ENCODE measurements at places on chromosomes 5 and 9.

- DNase-seq = no peak
Measured at GRCh38 chr9:135506327-135507103, 6.0 kb downstream of the MRPS2 start.

DNA sequence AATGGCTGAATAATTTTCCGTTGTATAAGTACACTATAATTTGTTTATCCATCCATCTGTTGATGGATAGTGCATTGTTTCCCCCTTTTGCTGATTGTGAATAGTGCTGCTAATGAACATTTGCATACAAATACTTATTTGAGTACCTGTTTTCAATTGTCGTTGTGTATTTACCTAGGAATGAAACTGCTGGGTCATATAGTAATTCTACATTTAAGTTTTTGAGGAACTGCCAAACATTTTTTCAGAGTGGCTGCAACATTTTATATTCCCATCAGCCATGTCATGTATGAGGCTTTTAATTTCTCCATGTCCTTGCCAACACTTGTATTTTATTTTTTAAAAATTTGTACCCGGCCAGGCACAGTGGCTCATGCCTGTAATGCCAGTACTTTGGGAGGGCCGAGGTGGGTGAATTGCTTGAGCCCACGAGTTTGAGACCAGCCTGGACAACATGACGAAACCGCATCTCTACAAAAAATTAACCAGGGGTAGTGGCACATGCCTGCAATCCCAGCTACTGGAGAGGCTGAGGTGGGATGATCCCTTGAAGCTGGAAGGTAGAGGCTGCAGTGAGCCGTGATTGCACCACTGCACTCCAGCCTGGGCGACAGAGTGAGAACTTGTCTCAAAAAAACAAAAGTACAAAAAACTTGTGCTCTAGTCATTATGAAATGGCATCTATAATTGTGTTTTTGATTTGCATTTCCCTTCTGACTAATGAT is 2.2 kb upstream of the ANXA6 start:
- no peak for DNase-seq

DNA sequence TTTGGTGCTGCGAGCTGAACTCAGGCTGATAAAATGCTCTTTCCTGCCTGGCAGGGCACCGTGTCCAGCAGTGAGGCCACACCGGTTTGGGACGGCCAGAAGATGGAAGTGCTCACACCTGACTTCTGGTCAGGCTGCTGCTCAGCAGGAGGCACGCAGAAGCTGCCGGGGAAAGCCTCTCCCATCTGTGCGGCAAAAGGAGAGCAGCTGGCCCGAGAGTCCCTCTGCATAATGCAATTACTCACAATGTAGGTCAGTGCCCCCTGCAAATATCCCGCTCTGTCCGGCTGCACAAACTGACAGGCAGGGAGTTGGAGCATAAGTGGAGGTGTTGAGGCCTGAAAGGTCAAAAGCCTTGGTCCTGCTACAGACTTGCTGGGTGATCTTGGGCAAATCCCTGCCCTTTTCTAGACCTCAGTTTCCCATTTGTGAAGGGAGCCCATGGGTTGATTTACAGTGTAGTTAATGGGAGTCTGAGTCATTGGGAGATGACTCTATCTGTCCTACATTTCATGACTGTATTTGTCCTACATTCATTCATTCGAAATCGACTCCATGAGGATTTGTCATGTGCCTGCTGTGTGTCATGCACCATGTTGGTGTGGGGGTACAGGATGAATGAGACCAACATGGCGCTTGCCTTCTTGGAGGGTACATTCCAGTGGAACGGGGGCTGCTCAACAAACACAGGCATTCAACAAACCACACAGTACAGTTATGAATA is 61.8 kb upstream of the TBC1D2 start:
- no peak for DNase-seq

GRCh38 chr9:124029617-124030016 is 18.0 kb downstream of the LHX2 start:
- no peak for DNase-seq

GRCh38 chr5:169142264-169142970 is 158.5 kb downstream of the SLIT3 start:
- peak; percentile 90 for DNase-seq

DNA sequence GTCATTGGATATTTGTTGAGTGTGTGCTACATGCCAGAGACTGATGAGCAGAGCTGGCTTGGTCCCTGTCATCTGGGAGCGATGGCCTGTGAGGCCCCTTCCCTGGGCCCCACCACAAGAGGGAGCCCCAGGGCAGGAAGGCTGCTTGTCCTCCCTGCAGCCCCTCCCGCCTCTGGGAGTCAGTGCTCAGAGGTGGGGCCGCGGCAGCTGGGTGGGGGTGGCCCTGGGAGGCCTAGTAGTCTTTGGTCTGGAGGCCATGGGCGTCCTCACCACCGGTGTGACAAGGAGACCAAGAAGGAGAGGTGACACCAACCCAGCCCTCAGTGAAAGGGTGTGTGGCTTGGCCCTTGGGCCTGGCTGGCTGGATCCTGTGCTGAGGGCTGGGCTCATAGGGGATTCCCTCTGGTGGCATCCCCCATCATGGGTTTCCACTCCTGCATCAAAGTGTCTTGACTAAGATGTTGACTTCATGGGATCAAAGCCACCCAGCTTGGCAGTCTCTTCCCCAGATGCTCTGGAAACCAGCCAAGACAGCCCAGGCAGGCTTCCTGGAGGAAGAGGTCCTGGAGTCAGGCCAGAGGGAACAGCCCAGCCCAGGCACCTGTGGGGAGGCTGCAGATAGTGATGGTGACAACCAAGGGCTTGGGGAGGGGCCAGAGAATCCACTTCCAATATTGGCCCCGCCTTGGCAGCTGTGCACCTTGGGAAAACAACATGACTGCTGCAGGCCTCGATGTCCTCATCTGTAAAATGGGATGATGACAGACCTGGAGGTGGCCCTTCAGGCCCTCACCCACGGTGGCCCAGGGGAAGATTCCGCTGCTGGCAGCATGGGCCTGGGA is 166.7 kb downstream of the GAPVD1 start:
- DNase-seq = no peak

GRCh38 chr5:95725071-95725820 is 5.9 kb upstream of the RHOBTB3 start:
- no peak for DNase-seq

DNA sequence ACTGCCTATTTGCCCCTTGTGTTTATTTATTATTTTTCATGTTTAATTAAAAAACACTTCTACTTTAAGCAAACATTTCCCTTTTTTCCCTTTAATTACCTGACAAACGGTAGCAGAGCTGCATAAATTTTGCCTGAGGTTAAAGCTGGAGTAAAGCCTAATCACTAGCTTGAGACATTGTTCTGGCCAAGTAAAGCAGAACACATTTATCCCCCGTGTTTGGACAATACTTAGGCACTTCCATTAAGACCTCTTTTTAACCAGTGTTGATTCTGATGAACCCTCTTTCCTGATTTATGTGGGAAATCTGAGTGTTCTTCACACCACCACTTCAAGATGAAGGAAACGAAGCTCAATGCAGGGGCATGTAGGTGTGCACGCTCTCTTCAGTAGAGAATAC is 54.5 kb downstream of the BNC2 start:
- no peak for DNase-seq

DNA sequence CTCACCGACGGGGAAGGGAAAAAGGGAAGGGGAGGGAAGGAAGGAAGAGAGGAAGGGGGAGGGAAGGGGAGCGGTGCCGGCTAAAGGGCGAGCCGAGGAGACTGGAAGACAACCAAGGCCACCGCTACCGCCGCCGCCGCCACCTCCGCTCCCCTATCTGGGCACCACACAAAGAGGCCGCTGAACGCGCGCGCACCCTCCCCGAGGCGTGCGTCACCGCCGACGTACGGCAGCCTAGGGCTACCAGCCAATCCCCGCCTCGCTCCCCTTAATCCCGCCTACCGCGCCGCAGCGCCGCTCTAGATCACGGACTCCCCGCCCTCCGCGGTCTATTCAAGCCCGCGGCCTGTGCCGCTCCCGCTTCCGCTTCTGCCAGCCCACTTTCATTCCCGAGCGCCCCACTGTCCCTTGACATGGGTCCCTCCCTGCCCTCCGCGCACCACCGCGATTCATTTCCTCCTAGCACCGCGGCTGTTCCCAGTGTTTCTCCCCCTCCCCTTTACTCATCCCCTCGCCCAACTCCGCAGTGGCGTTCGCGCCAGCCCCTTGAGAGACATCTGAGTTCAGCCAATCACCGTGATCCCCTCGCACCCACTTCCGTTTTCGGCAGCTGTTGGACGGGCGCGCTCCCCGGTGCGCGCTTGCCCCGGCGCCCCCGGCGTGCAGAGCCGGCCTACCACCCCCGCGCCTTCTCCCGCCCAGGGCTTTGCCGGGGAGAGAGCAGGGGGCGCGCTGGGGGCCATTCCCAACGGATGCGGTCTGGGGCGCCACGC is at the start of gene HNRNPA0:
TSS of gene HNRNPA0 (minus strand) at position 176 of the 773 bp plus-strand sequence. CDS start 297 bp downstream, outside the sequence.
- peak; percentile 97 for DNase-seq

GRCh38 chr5:175109058-175109755 is 334.8 kb downstream of the DRD1 start:
- no peak for DNase-seq

GRCh38 chr5:152634586-152634985 is 229.5 kb upstream of the NMUR2 start:
- DNase-seq = no peak

DNA sequence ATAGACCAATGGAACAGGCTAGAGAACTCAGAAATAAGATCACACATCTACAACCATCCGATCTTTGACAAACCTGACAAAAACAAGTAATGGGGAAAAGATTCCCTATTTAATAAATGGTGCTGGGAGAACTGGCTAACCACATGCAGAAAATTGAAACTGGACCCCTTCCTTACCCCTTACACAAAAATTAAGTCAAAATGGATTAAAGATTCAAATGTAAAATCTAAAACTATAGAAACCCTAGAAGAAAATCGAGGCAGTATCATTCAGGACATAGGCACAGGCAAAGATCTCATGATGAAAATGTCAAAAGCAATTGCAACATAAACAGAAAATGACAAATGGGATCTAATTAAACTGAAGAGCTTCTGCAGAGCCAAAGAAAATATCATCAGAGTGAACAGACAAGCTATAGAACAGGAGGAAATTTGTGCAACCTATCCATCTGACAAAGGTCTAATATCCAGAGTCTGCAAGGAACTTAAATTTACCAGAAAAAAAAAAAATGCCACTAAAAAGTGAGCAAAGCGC is 43.8 kb downstream of the MRPS27 start:
- DNase-seq = no peak

GRCh38 chr5:168916266-168916665 is 337.1 kb upstream of the PANK3 start:
- DNase-seq = peak; percentile 16

DNA sequence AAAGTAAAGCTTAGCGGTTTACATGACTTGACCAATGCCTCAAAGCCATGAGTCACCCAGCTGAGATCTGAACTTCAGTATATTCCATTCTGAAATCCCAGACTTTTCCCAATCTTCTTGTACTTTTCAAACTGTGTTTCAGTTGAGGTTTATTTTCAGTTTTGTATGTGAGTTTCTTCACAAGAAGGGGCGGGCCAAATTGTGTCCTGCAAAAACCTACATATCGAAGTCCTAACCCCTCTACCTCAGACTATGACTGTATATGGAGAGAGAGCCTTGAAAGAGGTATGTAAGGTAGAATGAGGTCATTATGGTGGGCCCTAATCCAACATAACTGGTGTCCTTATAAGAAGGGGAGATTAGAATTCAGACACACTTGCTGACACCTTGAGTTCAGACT is 666 bp upstream of the TLR4 start:
- no peak for DNase-seq

DNA sequence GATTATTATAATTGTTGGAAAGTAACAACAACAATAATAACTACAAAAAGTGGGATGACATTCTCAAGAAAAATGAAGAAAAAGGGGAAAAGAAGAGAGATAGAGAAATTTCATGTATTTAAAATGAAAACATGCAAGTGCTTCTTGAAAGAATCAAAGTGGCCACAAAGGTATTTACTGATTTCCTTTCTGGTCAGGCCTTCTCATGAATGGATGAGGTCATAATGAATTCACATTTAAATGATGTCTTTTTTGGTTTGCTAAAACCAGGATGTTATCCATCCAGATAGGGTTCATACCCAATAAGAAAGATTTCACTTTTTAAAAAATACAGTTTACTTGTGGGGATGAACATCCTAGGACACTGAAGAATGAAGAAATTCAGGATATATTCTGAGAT is 446.4 kb upstream of the PTGER4 start:
- no peak for DNase-seq

DNA sequence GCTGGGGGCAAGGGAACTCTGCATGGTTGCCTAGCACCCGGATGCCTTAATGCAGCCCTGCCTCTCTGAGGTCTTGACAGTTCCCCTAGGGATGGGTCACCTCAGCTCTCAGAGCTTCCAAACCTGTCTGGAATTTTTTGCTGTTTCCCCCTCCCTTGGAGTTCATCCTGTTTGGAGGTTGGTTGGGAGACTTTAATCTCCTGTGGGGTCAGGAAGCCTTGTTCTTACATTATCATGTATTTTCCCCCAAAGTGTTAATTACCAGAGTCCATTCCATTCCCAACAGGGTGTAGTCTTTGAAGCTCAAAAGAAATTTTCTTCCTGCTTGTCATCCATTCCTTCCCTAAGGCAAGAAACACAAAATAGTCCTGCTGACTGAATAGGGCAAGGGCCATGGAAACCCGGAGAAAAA is 150.3 kb upstream of the SPRY4 start:
- DNase-seq = no peak

- DNase-seq = no peak
Measured at GRCh38 chr5:66821688-66822429, 225.7 kb downstream of the MAST4 start.

- DNase-seq = no peak
Measured at GRCh38 chr5:123906698-123907295, 394.8 kb downstream of the CSNK1G3 start.

DNA sequence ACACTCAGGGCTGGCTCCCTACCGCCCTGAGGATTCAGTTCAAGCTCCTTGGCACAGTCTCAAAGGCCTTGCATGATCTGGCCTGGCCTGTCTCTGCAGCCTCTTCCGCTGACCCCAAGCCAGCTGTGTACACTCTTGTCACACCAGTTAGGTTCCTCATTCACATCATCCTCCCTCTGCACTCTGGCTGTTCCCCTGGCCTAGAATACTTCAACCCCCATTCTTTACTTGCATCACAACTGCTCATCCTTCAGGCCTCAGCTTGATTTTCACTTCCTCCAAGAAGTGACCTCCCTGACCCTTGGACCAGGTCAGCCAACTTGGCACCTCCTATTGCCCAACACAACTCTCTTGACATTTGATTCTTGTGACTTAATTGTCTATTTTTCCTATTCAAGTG is 18.9 kb upstream of the PFDN1 start:
- no peak for DNase-seq

Data from fibroblast of the aortic adventitia (primary cell).